Kasumi-1 (cell line): ENCODE measurements at places on chromosomes 2 and 18.

GRCh38 chr18:11437046-11437445 lies 172.3 kb upstream of the SLC35G4 start:
- no peak for DNase-seq

DNA sequence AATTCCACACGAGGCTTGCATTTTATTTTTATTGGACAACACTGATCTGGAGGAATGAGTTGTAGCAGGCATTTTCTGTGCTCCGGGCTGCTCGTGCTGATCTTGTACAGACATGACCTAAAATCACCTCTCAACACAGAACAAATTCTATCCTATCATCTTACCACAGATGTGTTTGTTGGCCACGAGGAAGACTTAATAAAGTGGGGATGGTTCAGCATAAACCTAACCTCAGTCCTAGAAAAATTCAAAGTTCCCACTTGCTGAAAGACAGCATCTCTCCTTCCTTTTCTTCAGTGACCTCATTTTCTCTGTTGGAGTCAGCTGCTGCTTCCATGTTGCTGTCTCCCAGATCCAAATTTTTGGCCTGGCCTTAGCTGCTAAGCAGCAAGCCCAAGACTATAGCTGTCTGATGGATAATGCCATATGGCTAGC lies 45.3 kb downstream of the RBKS start:
- DNase-seq = no peak

- DNase-seq = no peak
Measured at GRCh38 chr2:28401948-28402550, 9.4 kb downstream of the FOSL2 start.

DNA sequence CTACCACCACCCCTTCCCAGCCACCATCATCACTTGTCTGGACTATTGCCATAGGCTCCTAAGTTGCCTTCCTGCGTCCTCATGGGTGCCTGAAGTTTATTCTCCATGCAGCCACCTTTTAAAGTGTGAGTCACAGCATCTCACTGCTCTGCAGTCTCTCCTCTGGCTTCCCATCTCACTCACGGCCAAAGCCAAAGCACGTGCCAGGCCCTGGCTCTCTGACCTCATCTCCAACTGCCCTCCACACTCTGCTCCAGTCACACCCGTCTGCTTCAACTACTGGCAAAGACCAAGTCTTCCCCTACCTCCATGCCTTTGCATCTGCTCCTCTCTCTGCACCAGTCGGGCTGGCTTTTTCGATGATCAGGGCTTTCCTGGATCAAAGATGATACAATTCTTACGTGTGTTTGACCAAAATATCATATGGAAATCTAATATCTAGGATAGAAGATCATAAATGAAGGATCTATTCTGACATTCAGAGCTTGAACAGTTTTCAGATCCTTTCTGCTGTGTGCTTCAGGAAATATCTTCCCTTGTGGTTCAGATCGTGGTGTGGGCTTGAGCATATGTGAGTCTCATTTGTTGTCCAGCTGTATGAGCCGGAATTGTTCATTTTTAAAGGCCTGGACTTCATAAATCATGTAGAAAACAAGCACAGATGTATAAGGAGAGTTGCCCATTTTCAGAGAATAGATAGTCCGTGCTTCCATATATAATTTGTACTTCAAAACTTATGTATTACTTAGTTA lies 175.6 kb downstream of the PRKCE start:
- DNase-seq = no peak

- DNase-seq = no peak
Measured at GRCh38 chr2:21800356-21800755, 676.6 kb downstream of the TDRD15 start.

DNA sequence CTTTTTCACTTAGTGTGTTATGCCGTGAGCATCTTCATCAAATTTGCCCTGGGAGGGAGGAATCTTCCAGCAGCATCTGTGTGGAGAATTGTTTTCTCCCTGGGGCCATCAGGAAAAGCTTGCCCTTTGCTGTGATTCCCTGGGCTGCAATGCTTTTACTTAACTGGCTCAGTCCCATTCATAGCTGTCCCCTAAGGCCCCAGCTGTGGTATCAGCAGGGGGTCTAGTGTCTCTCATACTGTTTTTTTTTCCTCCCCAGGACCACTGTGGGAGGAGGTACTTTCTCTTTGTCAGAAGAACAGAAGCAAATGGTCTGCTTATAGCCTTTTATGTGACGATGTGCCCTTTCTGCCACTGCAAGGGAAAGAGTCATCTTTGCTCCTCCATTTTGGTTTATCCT lies 176.8 kb upstream of the CELF4 start:
- no peak for DNase-seq

GRCh38 chr2:190707726-190708125 lies 58.8 kb downstream of the NAB1 start:
- no peak for DNase-seq

DNA sequence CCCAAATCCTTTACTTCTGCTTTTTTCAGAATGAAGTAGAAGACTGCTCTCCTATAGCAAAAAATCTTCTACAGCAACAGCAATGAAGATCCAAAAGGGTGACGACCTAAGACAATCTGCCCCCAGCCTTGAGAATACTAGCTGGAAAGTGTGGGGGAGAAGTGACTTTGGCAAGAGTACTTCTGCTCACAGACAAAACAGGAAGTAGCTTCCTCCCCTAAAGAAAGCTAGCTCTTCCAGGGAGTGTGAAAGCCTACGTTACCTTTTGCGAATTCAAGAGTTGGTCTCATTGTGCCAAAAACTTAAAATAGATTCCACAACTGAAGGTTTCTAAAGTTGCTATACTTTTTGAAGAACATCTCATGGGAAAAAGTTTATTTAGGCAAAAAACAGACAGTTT lies 1069.2 kb upstream of the CHAC2 start:
- peak; percentile 83 for DNase-seq
